ENCODE measurements at places on chromosomes 13 and 19. TPM values are rescaled to one million over a fixed set of nuclear protein-coding genes. Genes with fewer than 3 reads are reported as not detected.

GRCh38 chr19:19420570-19421298, 15.3 kb downstream of the GATAD2A start:
- DNase-seq: peak; percentile 52

DNA sequence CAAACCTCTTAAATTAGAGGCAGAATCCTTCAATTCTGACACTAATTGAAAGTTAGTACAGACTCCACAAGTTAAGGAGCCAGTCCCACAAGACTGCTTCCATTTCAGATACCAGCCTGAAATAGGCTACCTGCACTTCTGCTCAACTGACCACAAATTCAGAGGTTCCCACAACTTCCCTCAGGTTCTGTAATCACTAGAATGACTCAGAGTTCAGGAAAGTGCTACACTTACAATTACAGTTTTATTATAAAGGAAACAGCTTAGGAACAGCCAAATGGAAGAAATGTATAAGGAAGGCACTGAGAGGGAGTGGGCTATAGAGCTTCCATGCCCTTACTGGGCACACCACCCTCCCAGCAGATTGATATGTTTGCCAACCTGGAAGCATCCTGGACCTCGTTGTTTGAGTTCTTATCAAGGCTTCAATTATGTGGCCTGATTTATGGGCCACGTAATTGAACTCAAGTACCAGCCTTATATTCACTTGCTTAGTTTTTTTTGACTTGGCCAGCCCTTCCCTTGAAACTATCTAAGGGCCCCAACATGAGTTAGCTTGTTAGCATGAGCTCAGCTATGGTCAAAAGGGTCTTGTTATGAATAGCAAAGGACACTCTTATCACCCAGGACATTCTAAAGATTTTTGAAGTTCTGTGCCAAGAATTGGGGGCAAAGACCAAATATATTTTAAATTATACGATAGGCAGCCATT, 25.9 kb downstream of the NBEA start:
- DNase-seq: no peak

DNA sequence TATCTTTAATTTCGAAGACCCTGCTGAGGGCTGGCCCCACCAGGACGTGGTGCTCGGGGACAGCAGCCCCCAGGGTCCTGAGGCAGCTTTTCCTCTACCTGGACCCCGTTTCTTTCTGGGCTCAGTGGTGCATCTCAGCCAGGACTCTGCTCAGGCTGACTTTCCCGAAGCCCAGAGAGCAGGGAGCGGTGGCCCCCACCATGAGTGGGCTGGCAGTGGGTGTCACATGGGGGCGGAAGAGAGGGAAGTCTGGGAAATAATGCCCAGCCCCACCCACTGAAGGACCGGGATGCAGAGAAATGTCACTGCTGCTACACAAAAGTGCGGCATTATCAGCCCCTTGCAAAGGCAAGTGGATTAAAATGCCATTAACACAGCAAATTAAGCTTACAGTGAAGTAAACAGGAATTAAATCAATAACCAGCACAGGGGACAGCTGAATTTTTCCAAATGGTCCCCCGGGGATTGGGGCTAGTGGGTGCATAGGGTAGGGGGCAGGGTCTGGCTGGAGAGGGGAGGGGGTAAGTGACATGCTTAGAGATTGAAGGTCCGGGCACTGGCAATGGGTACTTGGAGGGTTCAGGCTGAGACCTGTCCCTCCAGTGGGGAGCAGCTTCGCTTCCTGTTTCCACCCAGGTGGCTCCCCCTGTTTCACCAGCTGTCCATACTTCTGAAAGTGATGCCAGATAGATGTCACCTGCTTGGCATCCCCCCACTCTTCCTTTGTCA, 177.3 kb downstream of the URI1 start:
- DNase-seq: no peak

DNA sequence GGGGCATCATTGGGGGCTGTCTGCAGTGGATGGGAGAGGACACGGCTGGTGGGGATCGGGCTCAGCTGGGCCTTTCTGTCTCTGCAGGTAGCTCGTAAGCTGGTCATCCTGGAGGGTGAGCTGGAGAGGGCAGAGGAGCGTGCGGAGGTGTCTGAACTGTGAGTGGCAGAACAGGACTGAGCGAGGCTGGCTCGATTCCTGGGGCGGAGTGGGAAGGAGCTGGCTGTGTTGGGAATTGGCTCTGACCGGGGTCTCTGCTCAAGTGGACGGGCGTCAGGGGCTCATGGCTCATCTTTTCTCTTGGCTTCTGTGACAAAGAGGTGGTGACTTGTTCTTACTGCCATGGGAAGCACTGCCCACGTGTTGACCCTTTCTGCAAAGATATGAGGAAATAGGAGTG, 11.6 kb downstream of the TPM4 start:
- no peak for DNase-seq

DNA sequence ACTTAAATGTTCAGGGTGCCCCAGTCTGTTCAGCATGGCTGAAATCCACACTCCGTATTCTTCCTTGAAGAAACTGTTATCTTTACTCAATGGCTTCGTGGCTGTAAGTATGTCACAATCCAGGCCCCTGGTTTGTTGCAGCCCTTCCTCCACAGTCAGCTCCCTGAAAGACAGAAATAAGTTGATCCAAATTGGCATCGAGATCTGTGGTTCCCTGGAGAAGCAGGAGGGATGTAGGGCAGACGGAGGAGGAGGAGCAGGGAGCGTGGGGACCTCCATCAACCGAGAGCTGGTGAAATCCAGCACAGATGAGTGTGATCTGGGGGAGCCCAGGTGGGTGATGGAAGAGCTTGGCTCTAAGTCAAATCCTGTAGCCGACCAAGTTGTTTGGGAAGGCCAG, 304 bp downstream of the TSPAN16 start:
- DNase-seq: no peak

SPRED3 gene
- total RNA-seq: 1.7 TPM

DNA sequence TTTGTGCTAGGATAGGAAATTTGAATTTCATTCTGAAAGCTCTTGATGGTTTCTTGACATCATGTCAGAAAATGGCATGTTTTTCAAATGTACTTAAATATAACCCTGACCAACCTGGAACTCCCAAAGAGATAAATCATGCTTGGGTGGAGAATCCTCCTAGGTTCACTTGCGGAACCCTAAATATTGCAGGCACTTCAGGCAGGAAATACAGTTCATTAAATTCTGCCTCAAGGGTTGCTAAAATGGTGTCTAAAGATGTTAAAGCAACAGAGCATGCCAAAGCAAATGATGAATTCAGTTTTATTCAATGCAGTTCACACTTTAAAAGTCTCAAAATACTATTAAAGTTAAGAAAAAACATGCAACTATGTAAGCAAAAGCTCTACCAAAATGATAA, 415.9 kb downstream of the SLITRK6 start:
- DNase-seq: no peak

C19orf67 gene
- not detected for total RNA-seq

- DNase-seq: no peak
These were observed 422.9 kb downstream of the KCTD12 start for GRCh38 chr13:76463314-76463713.

- no peak for DNase-seq
These were observed 41.5 kb downstream of the FOXO1 start for GRCh38 chr13:40624986-40625385.
